DMS 273 treated with DMSO at 0.1 percent for 48 hours (cell line): ENCODE measurements at places on chromosomes 1 and 21.

DNA sequence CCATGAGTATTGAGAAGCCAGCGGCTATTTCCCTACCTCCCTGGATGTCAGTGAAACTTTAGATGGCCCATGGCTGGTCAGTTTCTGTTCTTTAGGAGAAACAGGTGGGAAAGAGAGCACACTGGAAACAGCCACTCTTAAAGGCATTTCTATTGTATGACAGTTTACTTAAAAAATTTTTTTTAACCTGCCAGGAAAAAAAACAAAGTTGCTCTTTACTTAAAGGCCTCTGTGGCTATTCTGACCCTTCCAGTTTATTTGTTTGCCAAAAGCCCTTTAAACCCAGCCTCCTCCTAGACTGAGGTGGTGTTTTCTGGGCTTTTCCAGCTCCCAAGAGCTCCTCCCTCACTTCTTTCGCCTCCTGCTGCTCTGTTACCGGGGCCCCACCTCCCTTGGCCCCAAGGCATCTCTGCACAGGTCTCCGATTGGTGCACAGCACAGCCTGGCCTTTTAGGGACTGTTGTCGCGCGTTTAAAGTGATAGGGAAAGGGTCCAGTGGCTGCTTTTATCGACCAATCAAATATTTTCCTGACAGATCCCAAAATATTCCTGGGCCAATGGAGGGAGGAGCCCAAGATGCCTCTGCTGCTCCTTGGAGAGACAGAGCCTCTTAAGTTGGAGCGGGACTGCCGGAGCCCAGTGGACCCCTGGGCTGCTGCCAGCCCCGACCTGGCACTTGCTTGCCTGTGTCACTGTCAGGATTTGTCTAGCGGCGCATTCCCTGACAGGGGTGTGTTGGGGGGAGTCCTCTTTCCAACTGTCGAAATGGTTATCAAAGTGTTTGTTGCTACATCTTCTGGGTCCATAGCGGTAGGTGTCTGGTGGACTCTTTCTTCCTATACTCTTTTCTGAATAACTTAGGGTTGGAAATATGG is at the start of gene SH3BGR:
Gene SH3BGR (plus strand): TSS at position 639 of the 875 bp plus-strand sequence. CDS start 127 bp downstream, at position 766.
- DNase-seq = no peak

GRCh38 chr1:230517786-230518185 is 91.7 kb upstream of the PGBD5 start:
- DNase-seq = peak; percentile 29

DNA sequence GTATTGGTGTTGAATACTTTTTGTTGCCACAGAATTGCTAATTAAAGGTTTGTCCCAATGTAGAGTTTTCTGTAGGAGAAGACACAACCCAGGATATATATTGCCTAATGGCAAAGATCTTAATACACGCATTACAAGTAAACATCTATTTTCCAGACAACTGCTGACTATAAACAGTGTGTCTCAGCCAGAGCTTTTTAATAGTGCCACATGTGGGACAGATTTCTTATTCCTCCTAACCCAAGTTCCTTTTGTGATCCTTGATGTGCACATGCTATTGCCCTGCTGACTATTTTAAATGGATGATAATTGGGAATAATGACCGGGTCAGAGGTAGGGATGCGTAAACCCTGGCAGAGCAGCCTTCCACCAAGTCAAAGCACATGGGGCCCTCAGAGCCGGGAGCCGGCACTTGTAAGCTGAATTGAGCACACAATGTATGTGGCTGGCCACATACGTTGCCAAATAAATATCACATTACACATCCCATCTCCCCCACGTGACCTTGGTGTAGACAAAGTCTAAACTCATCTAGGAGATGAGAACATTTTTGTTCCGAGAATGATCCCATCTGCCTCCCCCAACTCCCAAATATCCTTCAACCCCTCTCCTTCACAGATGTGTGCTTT is 209.8 kb upstream of the NFIA start:
- DNase-seq = no peak

DNA sequence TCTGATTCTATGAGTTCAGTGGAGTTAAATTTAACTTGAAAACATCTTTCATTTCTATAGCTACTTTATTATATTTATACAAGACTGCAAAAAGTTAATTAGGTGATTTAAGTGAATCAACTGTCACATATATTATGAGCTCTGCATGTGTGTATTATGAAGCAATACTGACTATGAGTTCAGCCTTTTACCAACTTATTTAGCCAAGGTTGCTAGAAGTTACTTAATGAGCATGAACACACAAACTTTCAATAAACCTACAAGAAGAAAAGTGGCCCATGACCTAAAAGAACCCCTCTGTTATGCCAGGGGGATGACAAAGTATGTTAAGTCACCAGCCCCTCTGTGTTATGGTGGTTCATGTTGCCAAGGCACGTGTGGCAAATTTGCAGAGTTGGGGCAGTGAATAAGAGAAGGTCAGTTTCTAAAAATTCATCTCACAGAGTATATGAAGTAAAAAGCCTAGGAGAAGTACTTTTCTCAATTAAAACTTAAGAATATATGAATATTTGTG is 86.7 kb upstream of the LYPLAL1 start:
- DNase-seq = no peak

GRCh38 chr1:188154761-188155160 is 1326.0 kb downstream of the PLA2G4A start:
- no peak for DNase-seq
